SK-N-SH treated with all-trans-retinoic acid at 6 μM for 48 hours (cell line): ENCODE measurements at places on chromosomes 5 and 9.

- peak; percentile 11 for ATAC-seq
Measured at GRCh38 chr9:121282277-121283079, 14.5 kb downstream of the GSN start.

GRCh38 chr5:80961376-80962281, 1.5 kb downstream of the RASGRF2 start:
- no peak for ATAC-seq

DNA sequence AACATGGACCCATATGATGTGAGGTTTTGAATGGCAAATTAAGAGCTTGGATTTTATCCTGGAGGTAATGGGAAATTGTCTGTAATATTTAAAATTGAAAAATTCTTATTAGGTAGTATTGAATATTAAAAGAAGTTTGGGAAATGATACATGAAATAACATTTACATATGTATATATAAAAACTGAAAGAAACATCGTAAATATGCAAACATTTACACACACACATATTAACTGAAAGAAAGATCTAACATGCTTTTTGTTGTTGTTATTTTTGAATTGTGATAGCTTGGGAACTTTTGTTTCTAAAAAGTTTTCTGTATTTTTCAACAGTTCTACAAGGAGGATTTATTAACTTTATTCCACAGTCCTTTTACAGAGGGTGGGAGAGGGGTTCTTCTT, 82.8 kb upstream of the ITGA2 start:
- ATAC-seq: no peak

- ATAC-seq: no peak
Measured at GRCh38 chr9:69265891-69266290, 59.1 kb upstream of the ENTREP1 start.

GRCh38 chr5:75044406-75044805, 8.0 kb downstream of the GCNT4 start:
- ATAC-seq: no peak

GRCh38 chr5:171702135-171702770, 83.4 kb upstream of the SMIM23 start:
- ATAC-seq: no peak

DNA sequence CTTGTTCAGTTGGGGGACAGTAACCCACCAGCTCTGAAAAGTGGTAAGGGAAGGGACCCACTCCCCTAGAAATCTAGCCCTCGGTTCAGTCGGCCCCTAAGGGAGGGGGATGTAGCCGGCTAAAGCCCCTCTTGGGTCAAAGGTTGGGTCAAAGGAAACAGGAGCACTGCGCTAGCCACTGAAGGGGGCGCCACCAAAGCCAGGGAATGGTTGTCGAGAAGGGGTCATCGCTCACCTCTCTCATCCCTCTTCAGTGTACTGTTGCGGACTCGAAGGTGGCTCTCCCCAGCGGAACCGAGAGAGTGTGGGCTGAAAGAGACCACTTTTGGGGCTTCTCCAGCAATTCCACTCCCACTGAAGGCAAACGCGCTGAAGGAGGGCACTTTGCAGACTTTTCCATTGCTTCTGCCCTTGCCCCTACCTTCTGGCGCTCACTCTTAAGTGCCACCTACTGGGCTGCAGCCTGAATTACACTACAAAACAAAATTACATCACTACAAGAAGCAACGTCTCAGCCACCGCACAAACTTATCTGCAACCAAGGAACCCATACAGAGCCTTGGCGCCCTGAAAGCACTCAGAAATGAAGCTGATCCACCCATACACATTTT, 396.9 kb downstream of the PDE4D start:
- ATAC-seq: no peak

GRCh38 chr9:7415836-7416235, 383.7 kb downstream of the DMAC1 start:
- ATAC-seq: no peak

- ATAC-seq: no peak
Measured at GRCh38 chr9:18673179-18673578, 199.2 kb downstream of the ADAMTSL1 start.

DNA sequence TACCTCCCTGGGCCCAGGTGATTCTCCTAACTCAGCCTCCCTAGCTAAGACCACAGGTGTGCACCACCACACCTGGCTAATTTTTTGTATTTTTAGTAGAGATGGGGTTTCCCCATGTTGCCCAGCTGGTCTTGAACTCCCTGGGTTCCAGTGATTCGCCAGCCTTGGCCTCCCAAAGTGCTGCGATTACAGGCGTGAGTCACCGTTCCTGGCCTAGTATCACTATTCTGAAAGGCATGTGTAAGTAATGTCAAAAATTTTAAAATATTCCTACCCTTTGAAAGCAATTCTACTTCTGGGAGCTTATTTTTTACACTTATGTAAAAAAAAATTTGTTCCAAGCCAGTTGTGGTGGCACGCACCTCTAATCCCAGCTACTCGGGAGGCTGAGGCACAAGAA, 27.1 kb upstream of the TLE1 start:
- no peak for ATAC-seq

DNA sequence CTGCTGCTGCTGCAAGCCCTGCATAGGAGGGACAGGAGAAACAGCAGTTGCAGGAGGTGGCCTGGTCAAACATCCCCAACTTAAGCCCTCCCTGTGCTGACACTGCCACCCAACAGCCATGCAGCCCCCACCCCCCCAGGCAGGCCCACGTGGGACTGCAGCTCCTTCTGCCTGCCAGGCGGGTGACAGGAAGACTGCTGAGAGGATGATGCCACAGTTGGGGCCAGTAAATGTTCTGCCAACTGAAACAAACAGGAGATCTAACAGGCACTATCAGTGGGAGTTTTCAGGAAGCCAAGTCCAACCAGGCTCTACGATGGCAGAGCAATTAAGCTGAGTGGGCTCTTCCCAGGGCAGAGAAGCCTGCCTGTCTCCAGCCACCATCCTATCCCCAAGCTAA, 31.1 kb downstream of the DIRAS2 start:
- no peak for ATAC-seq

GRCh38 chr9:2321523-2322148, 300.0 kb upstream of the VLDLR start:
- ATAC-seq: no peak

DNA sequence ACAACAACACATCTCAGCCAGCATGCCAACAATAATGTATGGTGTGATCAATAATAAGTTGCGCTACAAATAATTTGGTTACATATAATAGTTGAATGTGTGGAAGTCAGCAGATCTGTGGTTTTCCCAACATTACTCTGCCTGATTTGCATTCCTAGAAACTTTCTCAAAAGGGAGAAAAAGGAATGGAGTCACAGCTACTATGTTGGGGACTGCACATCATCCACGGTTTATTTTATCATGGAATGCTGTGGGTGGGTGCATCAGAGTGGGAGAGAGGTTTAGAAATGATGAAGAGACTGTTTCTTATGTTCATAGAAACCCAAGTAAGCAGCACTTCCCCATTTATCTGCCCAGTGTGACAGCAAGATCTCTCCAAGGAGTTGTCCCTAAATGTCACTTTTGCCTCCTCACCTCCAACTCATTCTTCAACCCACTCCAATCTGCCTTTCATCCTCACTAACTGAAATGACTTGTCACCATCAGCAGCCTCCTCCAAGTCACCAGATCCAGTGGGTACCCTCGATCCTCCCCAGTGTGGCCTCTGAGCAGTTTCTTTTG, 2.8 kb upstream of the SPOCK1 start:
- ATAC-seq: no peak

GRCh38 chr9:107708791-107709190, 219.2 kb upstream of the KLF4 start:
- no peak for ATAC-seq

DNA sequence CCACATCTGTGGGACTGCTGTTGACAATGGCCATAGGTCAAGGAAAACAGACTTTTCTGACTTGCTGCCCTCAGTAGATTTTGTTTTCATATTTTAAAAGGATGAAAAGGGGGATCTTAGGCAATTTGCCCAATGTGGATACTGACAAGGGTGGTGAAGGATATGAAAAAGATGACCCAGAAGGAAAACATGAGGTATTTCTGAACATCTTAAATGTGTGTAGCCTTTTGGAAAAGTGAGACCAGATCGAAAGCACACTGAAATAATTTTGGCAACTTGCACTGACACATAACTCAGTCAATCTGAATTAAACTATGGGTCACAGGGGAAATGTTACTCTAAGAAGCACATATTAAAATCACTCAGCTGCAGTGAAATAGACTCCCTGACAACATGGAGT, 1793.0 kb upstream of the ACO1 start:
- no peak for ATAC-seq

DNA sequence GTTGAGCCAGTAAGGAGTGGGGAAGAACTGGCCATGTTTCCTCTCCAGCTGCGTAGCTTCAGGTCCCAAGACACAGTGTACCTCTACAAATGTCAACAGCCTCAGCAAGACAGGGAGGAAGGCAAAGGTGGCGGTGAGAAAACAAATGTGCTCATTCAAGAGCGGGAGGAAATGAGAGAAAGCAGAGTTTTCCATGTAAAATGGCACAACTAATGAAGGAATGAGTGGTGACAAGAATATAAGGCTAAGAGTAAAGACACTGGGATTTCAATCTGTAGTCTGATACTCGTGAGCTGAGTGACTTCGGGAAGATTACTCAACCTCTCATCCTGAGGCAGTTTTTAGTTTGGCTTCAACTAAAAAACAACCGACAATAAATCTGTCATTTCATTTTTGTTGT, 67.6 kb downstream of the DPYSL3 start:
- ATAC-seq: no peak

GRCh38 chr5:14299666-14300065, 156.5 kb downstream of the TRIO start:
- no peak for ATAC-seq

DNA sequence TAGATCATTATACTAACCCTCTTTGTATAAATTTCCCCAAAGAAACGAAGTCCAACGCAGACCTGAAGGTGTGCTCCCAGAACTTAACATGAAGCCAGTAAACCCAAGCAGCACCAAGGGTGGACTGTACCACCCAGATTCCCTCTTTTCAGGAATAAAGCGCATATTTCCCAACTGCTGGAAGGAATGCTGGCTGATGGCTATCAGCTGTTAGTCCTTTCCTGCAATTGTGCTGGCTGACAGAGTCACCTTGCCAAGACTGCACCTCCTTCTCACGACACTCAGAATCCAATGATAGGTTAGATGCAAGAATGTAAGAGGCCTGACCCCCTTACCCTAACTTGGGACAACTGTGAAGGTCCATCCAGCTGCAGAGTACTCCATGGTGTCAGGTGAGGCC, 93.9 kb downstream of the MAPKAP1 start:
- ATAC-seq: no peak

- ATAC-seq: no peak
Measured at GRCh38 chr9:107816561-107817021, 327.0 kb upstream of the KLF4 start.

- ATAC-seq: peak; percentile 61; the same call in 2 of the 3 replicates
Measured at GRCh38 chr5:138370537-138370936, 18.1 kb downstream of the KDM3B start.

DNA sequence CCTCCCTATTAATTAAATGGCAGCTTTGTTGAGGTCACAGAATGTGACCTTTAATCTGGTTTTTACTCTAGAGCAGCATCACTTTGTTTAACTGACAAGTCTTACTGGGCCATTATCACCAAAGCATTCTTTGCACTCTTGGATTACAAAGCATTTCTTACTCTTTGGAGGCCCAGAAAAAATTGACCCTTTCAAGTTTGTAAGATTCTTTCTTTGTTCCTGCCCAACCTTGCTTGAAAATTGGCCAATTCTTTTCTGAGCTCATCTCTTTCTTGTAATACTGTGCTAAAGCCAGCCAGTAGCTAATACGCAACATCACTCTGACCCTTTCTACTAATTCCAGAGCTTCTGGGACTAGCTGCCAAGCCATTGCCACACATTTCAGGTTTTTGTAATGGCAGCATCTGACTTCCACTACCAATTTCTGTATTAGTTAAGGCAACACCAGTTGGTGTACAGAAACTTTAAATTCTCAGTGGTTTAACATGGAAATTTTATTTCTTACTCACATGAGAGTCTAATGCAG, 131.6 kb downstream of the PRDM6 start:
- no peak for ATAC-seq

DNA sequence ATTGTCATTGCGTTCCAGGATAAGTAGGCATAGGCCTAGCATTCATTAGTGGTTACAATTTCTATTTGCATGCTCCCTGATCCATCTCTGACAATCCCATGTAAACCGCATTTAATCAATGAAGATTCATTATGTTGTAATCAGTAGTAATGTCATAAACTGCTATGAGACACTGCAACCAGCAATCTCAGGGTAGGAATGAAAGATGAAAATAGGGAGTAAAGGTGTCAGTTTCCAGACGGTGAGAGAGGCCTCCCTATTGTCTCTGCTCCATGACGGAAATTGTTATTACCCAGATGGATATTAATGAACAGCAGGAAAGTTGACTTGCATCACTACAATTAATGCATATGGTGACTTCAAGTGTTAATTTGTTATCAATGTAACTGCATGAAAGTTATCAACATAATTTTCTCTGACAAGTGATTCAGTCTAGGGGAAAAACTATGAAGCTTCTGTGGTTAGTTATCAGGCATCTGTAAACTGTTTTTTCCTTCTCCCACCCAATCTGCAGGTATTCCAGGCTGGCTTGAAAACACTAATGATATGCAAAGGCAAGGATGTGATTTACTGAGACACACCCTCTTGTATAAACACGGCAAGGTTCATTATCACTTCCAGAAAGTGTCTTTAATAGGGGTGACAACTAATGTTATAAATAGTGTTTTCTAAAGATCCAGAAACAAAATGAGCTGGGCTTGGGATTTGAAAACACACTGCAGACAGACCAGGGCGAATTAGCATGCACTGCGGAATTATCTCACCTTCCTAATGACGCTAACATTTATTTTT, 73.5 kb downstream of the ZNF622 start:
- peak; percentile 48 for ATAC-seq

- ATAC-seq: no peak
Measured at GRCh38 chr5:96976-97660, 5.2 kb downstream of the PLEKHG4B start.

- peak; percentile 24 for ATAC-seq
Measured at GRCh38 chr9:23825700-23826099, 340 bp downstream of the ELAVL2 start.

- ATAC-seq: no peak
Measured at GRCh38 chr5:156694598-156694997, 155.5 kb upstream of the PPP1R2B start.

DNA sequence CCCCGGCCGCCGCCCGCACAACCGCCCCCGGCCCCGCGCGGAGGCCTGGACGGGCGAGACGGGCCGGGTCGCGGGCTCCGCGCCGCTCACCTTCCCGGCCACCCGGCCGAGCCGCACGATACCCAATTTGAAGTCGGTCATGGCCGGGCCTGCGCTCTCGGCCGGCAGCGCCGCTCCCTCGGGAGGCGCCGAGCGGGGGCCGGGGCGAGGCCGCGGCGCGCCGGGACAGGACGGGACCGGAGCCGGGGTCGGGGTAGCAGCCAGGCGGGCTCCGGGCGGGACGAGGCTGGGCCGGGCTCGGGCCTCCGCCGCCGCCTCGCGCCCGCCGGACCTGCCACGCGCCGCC, 216 bp downstream of the ZMYND19 start:
- ATAC-seq: no peak

- ATAC-seq: no peak
Measured at GRCh38 chr5:63240063-63240755, 661.6 kb downstream of the LRRC70 start.

GRCh38 chr5:149790276-149790675, 60.2 kb downstream of the PPARGC1B start:
- ATAC-seq: no peak
